ENCODE measurements at places on chromosomes 12 and 14.

- no peak for DNase-seq
These were observed 127.6 kb downstream of the SLC38A6 start for GRCh38 chr14:61108496-61109141.

- DNase-seq = no peak
These were observed 1124.0 kb upstream of the TMEM132C start for GRCh38 chr12:127143020-127143419.

GRCh38 chr12:123238961-123239360 is 5.7 kb downstream of the MTRFR start:
- no peak for DNase-seq

DNA sequence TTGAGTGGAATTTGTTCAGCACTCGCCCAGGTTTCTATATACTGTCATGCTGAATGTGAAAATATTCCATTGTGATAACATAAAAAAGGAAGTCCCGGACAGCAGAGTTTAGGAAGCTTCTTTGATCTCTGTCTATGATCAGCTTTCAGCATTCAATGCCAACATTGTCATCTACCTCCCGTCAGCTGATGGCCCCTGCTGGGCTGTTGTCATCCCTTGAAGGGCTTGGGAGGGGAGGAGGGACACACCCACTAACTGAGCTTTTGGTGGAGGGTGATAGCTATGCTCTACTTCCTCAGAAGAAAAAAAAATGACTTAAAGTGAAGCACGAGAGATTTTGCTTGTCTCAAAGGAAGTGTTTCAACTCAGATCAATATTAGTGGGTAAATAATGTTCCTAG is 4.7 kb upstream of the KRT77 start:
- DNase-seq = no peak

- no peak for DNase-seq
These were observed 155.2 kb upstream of the ALG10B start for GRCh38 chr12:38161123-38162000.

GRCh38 chr14:64193821-64194220 is 100.3 kb downstream of the ESR2 start:
- DNase-seq = no peak
